ENCODE measurements at places on chromosomes 5 and 9. TPM values are rescaled to one million over a fixed set of nuclear protein-coding genes. Genes with fewer than 3 reads are reported as not detected.

DNA sequence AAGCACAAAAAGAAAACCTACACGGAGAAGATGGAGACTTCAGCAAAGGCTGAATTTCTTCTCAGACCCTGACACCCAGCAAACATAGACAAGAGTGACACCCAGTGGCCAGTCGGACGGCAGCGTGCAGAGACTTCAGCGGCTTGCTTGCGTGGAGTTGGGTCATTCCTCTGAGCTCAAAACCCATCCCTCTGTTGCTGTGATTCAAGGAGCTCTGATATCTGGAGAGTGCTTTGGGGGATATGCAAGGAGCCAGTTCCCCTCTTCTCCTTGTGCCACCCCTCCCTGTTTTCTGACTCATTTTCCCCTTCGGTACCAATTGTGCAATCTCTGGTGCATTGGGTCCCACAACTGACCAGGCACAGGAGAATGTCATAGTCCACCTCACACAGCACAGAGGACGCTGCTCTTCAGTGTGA lies 27.5 kb downstream of the SH3TC2 start:
- DNase-seq: peak; percentile 68

DNA sequence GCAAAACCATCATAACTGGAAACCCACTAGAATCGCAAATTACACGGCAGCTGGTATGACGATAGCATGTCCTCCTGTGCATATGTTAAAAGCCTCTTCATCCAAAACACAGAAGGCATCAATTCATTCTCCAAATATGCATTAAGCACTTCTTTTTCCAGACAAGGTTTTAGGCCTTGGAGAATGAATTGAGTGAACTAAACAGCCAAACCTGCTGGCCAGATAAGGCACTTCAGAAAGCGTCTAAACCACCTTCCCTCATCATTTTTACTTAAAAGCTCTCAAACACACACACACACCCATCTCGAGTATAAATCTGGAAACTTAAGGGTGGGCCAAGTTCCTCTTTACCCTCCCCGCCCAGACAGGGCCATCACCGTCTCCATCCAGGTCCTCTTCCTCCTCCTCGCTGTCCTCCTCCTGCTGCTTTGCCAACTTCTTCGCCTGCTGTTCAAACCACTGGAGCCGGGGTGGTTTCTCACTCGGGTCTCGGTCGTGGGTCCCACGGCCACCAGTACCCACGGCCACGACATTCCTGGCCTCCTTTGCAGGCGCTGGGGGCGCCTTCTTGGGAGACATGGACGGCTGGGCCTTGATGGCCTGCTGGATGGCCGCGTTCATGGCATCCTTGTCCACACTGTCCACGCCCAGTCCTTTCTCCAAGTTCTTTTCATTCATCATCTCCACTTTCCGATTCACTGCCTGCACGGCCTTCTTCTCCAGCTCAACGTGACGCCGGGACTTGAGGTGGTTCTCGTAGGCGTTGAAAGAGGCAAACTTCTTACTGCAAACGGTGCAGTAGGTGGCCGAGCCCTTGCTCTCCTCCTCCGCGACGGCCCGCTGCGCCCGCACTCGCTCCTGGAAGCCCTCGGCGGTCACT lies 696 bp downstream of the ZNF622 start:
- no peak for DNase-seq

- DNase-seq: no peak
Measured at GRCh38 chr9:98873951-98874371, 66.5 kb downstream of the GALNT12 start.

PFDN1 gene
- 149 TPM for total RNA-seq

DNA sequence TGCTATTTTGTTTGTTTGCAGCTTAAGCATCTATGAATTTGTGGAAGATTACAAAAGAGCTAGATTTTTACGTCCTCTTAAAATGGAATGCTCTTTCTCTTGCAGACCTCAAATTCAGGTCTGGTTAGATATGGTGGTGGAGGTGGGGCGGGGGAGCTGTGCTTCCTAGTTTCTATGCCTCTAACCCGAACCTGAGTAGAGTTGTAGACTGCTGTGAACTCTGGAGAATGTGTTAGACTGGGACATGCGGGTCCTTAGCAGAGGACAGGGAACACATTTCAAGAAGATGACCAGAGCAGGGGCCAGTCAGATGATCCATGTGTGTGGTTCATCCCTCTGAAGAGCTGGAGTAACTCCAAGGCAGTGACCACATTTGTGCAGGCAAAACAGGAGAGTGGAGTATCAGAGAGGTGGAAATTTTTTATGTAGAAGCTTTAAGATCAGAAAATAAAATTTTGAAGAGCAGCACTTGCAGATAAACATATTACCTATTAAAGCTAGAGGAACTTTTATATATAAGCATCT lies 154.9 kb downstream of the FAM174A start:
- no peak for DNase-seq

TNC gene
- total RNA-seq: 3.3 TPM

DNA sequence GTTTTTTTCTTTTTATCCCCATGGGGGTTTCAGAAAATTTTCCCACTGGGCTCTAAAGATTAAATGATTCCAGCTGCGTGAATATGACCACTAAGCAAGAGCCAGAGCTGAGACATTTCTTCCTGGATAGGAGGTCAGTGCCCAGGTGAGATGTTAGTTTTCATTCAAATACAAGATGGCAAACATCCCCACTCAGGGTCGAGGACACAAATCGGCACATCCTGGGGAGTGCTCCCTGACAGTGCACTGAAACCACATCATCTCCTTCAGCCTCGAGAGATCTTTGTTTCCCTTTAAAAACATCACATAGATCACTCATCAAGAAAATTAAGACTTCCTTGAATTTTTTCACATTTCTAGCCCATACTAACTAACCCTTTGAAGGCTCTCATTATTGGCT lies 273.2 kb upstream of the PANK3 start:
- no peak for DNase-seq

DNA sequence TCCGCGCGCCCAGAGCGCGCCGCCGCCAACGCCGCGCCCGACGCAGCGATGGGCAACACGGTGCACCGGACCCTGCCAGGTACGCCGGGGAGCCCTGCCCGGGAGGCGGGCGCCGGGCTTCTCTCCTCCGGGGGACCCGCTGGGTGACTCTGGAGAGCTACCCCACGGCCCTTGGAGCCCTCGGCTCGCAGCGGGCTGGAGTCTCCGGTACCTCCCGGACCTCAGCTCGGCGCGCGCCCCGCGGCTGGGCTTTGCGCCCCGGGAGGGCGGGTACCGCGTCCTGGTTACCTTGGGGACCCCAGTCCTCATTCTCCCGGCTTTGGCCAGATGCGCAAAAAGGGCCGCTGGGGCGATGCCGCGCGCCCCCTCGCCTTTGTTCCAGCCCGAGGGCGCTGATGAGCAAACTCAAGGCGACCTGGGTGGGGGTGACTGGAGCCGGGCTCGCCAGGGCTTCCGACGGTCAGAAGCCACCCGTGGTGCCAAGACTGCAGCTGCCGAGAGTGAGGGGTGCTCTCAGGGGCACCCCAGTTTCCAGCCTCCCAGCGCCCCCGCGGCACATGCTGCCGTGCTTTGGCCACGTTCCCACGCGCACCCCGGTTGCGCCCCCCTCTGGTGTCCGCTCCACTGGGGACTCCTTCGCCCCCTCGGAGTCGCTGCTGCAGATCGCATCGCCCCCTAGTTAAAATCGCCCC lies 442 bp downstream of the NEURL1B start:
- no peak for DNase-seq

TAS2R1 gene
- total RNA-seq: not detected

TGFBI gene
- 340 TPM for total RNA-seq

DNA sequence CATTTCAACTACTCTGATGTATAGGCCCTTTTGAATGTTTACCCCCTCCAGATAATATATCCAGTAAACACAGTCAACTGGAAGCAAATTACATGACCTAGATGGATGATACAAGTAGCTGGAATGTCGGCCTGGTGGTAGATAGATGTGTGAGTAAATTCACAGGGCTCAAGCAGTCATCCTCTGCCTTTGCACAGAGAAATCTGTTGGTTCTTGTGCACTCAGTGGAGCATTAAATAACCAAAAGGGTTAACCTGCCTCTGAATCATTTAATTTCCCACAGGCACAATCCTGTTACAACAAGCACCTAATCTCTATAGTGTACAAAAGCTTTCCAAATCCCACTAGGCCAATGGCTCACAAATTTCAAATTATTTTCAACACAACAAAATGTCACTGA lies 668.3 kb downstream of the DNAH5 start:
- DNase-seq: no peak

- DNase-seq: no peak
Measured at GRCh38 chr5:156314416-156314815, 12.5 kb upstream of the SGCD start.

GRCh38 chr5:38595132-38595745 lies 38.8 kb upstream of the LIFR start:
- peak; percentile 42 for DNase-seq

DNA sequence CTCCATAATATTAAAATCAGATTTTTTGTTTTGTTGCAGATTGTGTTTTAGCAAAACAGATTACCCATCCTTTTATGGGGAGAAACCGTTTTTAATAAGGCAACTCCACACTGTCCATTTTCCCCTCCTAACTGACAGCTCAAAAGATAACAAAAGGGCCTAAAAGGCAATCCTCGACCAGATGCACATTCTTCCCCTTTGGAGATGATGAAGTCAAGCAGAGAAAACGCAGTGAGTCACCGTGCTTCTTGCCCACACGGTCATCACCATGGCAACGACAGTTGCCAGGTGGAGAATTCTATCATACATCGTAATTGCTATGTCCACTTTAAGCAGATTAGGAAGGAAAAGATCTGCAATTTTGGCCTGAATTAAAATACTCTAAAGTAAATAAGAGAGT lies 96.4 kb downstream of the DIRAS2 start:
- peak; percentile 85 for DNase-seq

GRCh38 chr5:100772006-100772405 lies 131.1 kb downstream of the ST8SIA4 start:
- no peak for DNase-seq

- DNase-seq: peak; percentile 95
Measured at GRCh38 chr5:181243564-181244343, at the start of gene RACK1. Gene RACK1, minus strand, starts transcription at chr5:181243906. Its CDS starts 106 bp downstream, at chr5:181243800.

SPATA31D4 gene
- not detected for total RNA-seq

- no peak for DNase-seq
Measured at GRCh38 chr9:108588246-108588645, 267.5 kb downstream of the ACTL7B start.

Data from Caki2 (cell line).